ENCODE measurements at places on chromosomes 5 and 9.

DNA sequence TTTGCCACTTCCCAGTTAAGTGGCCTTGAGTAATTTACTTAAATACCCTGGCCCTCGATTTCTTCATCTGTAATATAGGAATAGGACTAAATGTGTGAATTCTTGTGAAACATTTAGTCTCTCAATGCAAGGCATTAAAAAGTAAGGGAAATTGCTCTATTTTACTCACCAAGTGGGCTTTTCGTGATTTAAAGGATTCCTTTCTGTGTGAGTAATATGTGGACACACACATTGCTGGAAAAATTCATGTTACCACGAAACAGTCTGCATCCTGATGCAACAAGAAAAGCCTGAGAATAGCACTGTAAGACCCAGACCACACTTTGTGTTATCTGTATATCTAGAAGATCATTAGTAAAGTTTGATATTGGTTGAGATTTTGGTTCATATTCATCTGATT, 1243.0 kb upstream of the CDH9 start:
- DNase-seq, result no peak

GRCh38 chr5:179261301-179262125, 83.7 kb downstream of the ADAMTS2 start:
- DNase-seq, result no peak

- no peak for DNase-seq
Observed at GRCh38 chr9:73782166-73782565, 630.5 kb downstream of the ANXA1 start.

GRCh38 chr5:113047733-113048652, 71.4 kb downstream of the DCP2 start:
- no peak for DNase-seq

GRCh38 chr5:157215514-157216167, 35.0 kb downstream of the ITK start:
- no peak for DNase-seq

DNA sequence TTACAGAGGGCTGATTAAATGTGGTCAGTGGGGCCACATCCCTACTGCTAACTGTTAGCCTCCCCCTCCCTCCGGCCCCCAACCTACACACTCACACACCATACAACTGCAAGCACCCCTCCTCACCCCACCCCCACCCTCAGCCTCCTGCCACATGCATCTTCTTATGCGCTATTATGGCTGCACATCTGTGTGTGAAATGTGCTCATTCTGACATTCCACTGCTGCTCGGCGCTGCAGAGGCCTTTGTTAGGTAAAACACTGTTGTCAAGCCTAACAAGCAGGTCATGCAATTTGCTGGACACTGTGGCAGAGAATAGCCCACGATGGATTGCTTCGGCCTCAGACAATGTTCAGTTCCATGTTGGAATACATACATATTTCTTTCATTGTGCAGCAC, 173.6 kb downstream of the NR2F1-AS1 start:
- DNase-seq, result no peak

- DNase-seq, result no peak
Observed at GRCh38 chr9:71986900-71987299, 73.5 kb downstream of the C9orf57 start.

DNA sequence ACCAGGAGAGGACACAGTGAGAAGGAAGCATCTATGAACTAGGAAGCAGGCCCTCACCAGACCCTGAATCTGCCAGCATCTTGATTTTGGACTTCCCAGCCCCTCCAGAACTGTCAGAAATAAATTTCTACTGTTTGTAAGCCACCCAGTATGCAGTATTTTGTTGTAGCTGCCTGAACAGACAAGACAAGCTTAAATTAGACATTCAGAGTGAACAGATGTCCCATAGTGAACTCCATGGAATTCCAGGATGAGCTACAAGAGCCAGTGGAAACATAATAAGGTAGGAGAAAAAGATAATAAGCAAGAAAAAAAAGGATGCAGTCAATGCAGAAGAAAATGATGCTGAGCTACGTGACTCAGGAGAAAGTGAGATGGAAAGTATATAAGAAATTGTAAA, 47.8 kb upstream of the MAMDC2 start:
- DNase-seq, result no peak

GRCh38 chr5:154046486-154046885, 7.7 kb downstream of the MFAP3 start:
- DNase-seq, result no peak

GRCh38 chr9:85182383-85182782, 512.9 kb downstream of the NTRK2 start:
- DNase-seq, result no peak

GRCh38 chr5:107418071-107418470, 252.7 kb downstream of the EFNA5 start:
- DNase-seq, result no peak

DNA sequence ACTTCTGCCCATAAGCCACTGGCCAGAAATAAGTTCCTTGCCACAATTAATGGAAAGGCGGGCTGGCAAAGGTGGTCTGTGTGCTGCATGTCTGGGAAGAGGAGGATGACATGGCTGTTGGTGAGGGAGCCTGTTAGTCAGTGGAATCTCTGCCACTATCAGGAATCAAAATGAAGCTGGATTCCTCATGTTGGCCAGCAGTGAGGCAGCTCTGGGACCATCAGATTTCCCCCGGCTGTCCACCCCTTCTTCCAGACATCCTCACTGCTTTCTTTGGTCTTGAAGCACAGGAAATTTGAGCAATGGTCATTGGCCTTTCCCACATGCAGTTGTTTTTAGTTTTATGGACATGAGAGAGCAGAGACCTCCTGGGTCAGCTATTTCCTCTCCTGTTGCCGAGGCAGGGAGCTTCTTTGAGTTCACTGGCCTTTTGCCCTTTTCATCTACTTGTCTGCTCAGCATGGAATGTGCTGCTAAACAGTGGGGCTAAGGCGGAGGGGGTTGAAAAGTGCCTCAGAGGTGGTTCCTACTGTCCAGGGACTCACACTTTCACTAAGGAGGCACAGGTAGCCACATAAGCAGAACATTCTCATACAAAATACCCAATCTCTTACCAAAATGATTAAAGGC, 34.8 kb upstream of the NEURL1B start:
- no peak for DNase-seq

DNA sequence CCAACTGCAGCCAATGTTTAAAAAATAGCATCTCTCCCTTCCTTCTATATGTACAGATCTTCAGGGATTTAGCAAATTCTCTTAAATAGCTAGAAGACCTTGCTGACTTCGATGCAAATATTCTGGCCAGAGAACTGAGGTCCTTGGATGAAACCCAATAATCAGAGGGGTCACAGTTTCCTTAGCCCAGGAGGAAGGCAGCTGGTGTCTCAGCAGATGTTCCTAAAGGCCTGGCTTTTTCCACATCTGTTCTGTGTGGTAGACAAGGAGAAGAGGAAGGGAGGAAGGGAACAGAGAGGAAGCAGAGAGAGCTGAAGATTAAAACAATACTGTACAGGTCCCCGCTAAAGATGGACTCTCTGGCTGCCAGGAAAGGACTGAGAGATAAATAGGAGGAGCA, 33.1 kb downstream of the BOD1 start:
- no peak for DNase-seq

- no peak for DNase-seq
Observed at GRCh38 chr5:120080781-120081180, 383.3 kb upstream of the PRR16 start.

GRCh38 chr5:53476531-53477480, 3.6 kb upstream of the FST start:
- DNase-seq, result no peak

- DNase-seq, result no peak
Observed at GRCh38 chr5:160462167-160462566, 40.5 kb downstream of the PTTG1 start.

- no peak for DNase-seq
Observed at GRCh38 chr5:136776022-136776927, 410.9 kb upstream of the TRPC7 start.

DNA sequence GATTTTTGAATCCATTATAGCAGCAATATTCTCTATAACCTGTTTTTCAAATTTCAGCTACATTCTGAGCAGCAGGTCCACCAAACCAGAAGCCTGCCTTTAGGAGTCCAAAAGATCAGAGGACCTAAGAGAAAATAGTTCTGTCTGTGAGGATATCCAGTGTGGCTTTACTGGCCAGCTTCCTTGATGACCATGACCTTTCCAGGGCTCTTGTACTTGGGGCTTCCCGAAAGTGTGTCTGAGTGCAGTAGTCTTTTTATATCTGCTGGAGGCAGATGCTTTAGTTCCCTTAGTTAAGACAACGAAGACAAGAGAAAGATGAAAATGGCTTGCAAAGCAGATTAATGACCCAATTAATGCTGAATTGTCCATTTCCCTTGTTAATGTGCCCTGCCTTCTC, 72.4 kb downstream of the SGCD start:
- DNase-seq, result no peak

DNA sequence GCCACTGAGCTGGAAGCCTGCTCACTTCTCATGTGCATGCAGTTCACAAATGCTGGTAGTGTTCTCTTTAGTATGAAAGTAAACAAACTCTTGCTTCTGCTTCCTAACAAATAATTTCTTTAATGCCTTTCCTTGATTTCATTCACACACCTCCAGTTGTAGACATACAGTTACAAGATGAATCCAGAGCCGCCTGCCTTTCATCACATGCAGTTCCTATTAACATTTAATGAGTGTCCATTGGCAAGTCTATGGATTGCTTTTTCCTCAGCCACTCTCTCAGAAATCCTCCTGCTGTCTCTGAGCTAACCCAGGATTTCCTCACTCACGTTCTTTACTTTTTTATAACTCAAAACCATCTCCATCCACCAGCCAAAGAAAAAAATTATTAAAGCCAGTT, 408.6 kb downstream of the BNC2 start:
- no peak for DNase-seq

DNA sequence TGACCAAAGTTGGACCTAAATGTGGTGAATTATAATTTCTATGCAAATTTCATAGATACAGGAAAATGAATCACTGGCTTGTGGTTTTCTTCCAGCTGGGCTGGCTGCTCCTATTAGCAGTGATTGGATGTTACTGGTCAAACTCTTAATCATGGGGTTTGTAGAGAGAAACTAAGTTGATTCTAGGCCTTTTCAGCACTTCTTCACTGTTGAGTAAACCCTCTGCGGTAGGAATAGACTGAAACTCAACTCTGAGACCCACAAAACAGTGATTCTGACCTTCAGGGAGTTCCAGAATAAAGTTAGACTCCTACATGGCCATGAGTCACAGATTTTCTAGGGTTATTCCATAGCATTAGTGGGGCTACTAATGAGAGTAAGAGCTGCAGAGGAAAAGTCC, 47.9 kb upstream of the FKTN start:
- DNase-seq, result no peak

DNA sequence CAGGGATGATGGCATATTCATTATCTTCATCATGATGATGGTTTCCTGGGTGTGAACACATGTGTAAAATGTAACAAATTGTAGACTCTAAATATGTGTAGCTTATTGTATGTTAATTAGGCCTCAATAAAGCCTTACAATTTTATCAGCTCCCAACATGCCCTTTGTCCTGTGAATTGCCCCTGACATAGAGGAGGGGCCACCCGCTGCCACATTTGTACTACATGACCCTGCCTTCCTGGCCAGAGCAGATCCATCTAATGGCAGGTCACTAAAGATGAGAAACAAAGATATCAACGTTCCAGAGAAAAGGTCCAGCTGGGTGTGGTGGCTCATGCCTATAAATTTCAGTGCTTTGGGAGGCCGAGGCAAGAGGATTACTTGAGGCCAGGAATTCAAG, 117.2 kb downstream of the CAAP1 start:
- no peak for DNase-seq

DNA sequence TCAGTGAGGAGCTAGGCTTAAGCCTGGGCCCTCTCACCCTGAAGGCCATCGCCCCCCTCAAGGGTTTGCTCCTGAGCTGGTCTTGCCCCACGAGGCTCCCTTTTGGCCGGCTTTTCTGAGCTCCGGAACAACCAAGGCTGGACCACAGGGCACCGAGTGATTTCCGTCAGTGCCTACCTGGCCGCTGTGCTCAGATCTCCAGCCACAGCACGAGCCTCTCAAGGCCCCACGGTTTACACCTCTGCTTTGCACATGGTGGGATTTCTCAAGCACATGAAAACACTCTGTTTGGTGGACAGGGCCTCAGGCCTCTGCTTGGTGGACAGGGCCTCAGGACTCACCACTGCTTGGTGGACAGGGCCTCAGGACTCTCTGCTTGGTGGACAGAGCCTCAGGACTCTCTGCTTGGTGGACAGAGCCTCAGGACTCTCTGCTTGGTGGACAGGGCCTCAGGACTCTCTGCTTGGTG, 15.8 kb downstream of the CLPTM1L start:
- DNase-seq, result no peak

- no peak for DNase-seq
Observed at GRCh38 chr5:169296419-169297143, 4.4 kb downstream of the SLIT3 start.

DNA sequence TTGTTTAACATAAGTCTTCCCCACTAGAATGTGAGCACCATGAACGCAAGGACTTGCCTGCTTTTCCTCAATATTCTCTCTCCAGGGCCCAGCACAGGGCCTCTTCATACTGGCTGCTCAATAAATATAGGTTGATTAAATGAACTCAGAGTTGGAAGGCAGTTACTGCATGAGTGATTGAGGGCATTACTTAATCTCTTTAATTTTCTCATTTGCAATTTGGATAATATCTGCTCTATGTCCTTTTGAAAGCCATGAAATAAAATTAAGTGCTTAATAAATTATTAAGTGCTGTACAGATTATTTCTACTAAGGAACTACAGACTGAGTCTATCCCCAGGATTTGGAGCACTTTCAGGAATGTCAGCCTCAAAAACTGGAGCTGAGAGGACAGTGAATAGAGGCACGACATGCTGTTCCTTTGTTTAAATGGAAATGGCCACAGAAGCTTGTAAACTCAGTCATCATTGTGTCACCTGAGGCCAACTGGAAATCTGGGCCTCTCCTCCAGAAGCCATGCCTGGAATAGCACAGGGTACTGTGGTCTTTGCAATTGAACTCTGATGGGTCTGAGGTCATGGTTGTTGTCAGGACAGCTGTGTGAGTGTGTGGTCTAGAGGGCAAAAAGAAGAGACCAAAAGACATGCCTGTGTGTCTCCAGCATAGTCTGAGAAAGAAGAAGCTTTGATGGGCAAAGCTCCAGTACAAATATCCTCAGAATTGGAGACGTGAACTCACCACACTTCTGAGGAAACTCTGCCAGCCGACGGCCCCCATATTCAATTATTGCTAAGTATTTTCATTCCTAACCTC, 86.1 kb downstream of the SH3TC2 start:
- DNase-seq, result no peak

- no peak for DNase-seq
Observed at GRCh38 chr9:94199776-94200175, 59.3 kb upstream of the ZNF169 start.

- no peak for DNase-seq
Observed at GRCh38 chr5:138937392-138938387, 62.6 kb upstream of the LRRTM2 start.

GRCh38 chr5:60533789-60534188, 166.2 kb downstream of the DEPDC1B start:
- DNase-seq, result no peak

DNA sequence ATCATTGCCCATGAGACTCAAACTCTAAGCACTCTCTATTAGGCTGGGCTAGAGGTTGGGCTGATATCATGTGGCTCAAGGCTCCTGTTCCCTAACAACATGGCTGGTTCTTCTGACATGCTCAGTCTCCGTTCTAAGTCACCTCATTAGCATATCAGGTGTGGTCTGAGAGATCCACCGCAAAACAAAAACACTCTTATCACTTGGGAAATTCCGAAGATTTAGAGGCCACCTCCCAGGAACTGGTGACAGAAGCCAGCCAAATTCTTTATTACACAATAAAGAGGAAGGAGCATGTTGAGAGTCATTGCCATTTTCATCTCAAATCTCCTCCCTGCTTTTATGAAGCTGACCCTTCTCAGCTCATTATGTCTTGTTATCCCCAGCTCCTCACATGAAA, 107.6 kb downstream of the MSX2 start:
- DNase-seq, result no peak

GRCh38 chr5:171269717-171270116, 39.3 kb upstream of the TLX3 start:
- DNase-seq, result no peak
